ENCODE measurements at places on chromosomes 16 and 17. TPM values are rescaled to one million over a fixed set of nuclear protein-coding genes. Genes with fewer than 3 reads are reported as not detected.

DNA sequence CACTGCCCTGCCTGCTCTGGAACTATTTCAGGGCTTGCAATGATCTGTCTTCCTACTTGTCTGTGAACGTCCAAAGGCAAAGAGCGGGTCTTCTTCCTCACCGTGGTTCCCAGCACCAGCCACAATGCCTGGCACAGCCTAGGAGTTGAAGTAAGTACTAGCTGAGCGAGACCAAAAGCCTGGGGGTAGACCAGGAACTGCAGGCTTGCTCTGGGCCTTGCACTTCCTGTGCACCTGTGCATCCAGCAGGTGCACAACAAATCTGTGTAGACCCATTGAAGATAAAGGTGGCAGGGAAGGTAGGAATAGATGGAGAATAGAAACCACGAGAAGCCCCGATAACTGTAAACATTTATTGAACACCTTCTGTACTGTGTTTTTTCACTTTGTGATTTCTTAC lies 4.6 kb downstream of the FAM171A2 start:
- H3K27me3 ChIP-seq: peaks cover 23% of the 10 kb centered on the region
- H3K4me1 ChIP-seq: peaks cover 16% of the 10 kb centered on the region
- H3K4me3 ChIP-seq: no peak overlapping the region
- no peak for DNase-seq
- H3K27ac ChIP-seq: no peak overlapping the region

DNA sequence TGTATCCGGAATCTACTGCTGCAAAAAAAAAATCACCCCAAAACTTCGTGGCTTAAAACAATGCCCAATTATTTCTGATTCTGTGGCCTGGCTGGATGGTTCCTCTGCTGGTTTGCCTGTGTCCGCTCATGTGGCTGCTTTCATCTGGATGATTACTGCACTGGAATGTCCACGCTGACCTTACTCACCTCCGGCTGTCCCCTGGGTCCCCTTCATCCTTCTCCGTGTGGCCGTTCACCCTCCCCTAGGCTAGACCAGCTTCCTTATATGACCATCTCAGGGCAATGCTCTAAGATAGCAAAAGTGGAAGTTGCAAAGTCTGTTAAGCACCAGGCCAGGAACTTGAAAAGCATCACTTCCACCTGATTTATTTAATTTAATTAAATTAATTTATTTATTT lies 31.4 kb upstream of the SPNS2 start:
- no peak for DNase-seq
- H3K27ac ChIP-seq: no peak overlapping the region
- H3K27me3 ChIP-seq: no peaks in the 10 kb centered on the region
- peaks cover 5% of the 10 kb centered on the region for H3K4me1 ChIP-seq

GRCh38 chr17:4448197-4448980 lies 14.6 kb downstream of the SPNS3 start:
- peaks cover 9% of the 10 kb centered on the region for H3K4me1 ChIP-seq
- no peaks in the 10 kb centered on the region for H3K36me3 ChIP-seq
- H3K27me3 ChIP-seq: no peaks in the 10 kb centered on the region
- DNase-seq: no peak
- H3K4me3 ChIP-seq: no peak overlapping the region
- H3K27ac ChIP-seq: no peak overlapping the region

DNA sequence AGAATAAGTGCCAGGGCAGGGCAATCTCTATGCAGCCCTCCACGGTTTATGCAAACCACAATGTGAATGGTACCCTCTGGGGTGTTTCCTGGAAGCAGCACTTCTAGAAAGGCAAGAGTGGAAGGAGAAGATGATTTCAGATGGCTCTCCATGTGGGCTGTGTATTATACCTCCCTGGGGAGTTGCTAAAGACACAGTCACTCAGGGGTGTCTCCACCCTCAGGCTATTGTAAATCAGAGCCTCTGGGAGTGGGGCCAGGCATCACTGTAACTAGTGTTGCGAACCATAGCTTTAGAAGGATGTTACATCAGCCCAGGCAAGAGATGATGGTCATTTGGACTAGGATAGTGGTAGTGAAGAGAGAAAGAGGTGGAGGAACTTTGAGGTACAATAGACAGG lies 83.3 kb upstream of the ZKSCAN2 start:
- peaks cover 5% of the 10 kb centered on the region for H3K27me3 ChIP-seq
- no peaks in the 10 kb centered on the region for H3K36me3 ChIP-seq
- H3K4me1 ChIP-seq: no peaks in the 10 kb centered on the region

DNA sequence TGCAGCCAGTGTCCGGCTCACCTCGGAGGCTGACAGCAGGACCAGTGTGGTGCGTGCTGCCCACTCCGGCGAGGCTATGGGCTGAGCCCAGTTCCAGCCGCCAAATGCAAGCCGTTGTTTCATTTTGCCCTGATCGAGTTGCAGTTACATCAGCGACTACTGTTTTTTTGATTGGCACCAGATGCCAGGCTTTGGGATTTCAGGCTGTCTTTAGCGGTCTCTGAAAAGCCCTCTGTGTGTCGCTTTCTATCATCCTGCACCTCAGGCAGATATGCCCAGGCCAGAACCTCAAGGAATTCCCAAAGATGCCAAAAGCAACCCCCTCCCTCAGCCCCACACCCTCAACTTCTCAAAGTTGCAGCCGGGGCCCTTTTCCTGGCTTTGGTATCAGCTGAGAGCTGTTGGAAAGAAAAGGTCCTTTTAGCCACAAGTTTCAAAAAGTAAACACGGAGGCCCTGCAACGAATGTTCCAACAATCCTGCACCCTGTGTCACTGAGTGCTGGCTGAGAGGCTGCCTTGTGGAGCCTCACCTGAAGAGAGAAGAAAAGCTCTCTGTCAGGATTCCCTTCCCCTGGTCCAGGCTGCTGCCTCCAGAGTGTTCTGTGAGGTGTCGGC lies 58.9 kb downstream of the WWP2 start:
- H3K4me1 ChIP-seq: peaks cover 6% of the 10 kb centered on the region
- no peak overlapping the region for H3K4me3 ChIP-seq
- no peak for DNase-seq
- no peaks in the 10 kb centered on the region for H3K36me3 ChIP-seq
- peak overlapping the region; percentile 3 for H3K27ac ChIP-seq
- no peaks in the 10 kb centered on the region for H3K27me3 ChIP-seq

DNA sequence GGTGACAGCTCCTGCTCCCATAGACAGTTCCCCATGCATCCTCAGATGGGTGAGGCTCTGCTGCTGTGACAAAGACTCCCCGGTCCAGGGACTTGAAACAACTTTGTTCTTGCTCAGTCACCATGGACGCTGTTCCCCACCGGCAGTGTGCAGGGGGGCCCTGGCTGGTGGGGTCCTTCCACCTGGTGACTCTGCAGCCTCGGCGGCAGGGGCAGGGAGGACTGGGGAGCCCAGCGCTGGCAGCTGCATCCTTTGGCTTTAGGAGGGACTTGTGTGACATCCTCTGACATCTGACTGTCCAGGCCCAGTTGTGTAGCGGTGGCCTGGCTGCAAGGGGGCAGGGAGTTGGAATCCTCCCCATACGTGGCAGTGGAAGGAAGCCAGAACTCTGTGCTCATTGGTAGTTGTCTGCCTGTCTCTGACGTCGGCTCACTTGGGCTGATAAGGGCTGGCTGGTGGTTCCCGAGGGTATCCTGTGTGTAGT lies 107.3 kb downstream of the CMIP start:
- peak overlapping the region; percentile 66 for H3K27ac ChIP-seq
- H3K36me3 ChIP-seq: no peaks in the 10 kb centered on the region
- peaks cover 80% of the 10 kb centered on the region for H3K4me1 ChIP-seq
- no peaks in the 10 kb centered on the region for H3K27me3 ChIP-seq
- DNase-seq: peak; percentile 58

DNA sequence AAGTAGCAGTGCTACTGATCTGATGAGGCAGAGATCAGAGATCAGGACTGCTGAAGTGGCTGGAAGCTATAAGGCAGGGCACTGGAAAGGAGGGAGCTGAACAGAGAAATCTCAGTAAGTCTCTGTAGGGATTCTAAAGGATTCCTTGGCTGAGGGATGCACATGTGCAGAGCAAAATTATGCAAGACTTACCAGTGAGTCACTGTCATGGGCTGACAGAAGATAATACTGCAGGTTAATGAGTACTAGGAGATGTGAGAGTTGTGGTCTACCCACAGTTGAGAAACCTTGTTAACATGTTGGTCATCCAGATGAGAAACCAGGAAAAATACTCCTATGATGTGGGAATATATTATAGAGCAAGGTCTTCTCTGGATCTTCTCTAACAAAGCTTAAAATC lies 378.1 kb downstream of the HAPSTR1 start:
- no peak overlapping the region for H3K27ac ChIP-seq
- no peaks in the 10 kb centered on the region for H3K4me1 ChIP-seq
- no peak for DNase-seq
- no peak overlapping the region for H3K4me3 ChIP-seq
- no peaks in the 10 kb centered on the region for H3K27me3 ChIP-seq

GRCh38 chr16:22126037-22126558 lies 33.8 kb downstream of the VWA3A start:
- no peak overlapping the region for H3K27ac ChIP-seq
- H3K4me3 ChIP-seq: no peak overlapping the region
- no peaks in the 10 kb centered on the region for H3K36me3 ChIP-seq
- no peak for DNase-seq
- H3K4me1 ChIP-seq: no peaks in the 10 kb centered on the region

DNA sequence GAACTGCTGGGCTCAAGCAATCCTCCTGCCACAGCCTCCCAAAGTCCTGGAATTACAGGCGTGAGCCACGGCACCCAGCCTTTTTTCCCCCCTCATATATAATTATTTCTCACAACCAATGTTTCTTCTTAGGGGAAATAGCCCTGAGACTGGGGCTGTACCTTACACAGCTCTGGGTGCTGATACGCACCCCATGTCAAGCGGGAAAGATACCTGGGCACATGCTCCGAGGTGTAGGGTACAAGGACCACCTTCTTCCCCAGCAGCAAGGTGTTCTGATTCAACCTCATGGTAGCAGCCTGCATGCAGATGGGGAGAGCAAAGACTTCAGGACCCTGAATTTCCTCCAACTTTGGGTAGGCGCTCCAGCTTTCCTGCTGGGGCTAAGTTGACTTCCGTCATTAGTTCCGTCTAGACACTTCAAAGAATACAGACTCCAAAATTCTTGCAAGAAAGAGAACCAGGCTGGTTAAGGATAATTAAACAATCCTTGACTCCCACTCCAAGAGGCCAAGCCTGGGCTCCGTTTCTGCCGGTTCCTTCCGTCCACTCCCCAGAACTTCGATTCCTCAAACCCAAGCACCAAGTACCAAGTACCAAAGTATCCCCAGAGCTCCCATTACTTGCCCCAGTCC lies 619 bp downstream of the NAT9 start:
- H3K36me3 ChIP-seq: peaks cover 44% of the 10 kb centered on the region
- no peaks in the 10 kb centered on the region for H3K27me3 ChIP-seq
- no peak for DNase-seq
- H3K4me3 ChIP-seq: peak overlapping the region; percentile 67
- peak overlapping the region; percentile 87 for H3K27ac ChIP-seq
- peaks cover 25% of the 10 kb centered on the region for H3K4me1 ChIP-seq

GRCh38 chr17:81238490-81238814 lies 403 bp downstream of the TEPSIN start:
- peak overlapping the region; percentile 74 for H3K27ac ChIP-seq
- peak overlapping the region; percentile 100 for H3K4me3 ChIP-seq
- no peak for DNase-seq
- no peaks in the 10 kb centered on the region for H3K27me3 ChIP-seq

The MT1H gene
- total RNA-seq: not detected

The CCL13 gene
- total RNA-seq: 1.8 TPM

DNA sequence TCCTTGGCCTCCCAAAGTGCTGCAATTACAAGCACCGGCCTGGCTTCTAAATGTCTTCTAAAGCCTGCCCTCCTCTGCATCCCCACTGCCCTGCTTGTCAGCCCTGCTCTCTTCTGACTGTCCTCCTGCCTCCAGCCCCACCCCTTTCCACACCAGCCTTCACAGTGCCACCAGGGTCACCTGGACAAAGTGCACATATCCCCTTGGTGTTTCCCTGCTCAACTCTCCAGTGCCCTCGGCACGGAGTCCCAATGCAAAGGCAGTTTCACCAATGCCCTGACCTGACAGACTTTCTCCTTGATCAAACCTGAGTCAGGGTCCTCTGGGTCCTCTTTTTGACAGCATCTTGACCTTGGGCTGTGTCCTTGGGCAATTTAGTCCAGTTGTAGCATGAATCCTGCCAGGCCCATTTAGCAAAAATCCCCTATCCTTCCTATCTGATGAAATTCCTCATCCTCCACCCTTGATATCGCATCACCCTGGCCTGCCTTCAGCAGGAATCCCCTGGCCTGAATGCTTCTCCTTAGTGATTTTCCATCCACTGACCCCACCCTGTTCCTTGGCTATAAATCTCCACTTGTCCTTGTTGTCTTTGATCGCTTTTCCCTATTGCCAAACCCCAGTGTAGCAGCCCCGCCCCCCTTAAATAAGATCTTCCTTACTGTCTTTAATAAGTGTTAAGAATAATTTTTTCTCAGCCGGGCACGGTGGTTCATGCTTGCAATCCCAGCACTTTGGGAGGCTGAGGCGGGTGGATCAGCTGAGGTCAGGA lies 42.7 kb upstream of the ETV4 start:
- no peaks in the 10 kb centered on the region for H3K36me3 ChIP-seq
- H3K27me3 ChIP-seq: no peaks in the 10 kb centered on the region
- no peak for DNase-seq
- H3K4me3 ChIP-seq: no peak overlapping the region

GRCh38 chr16:24838554-24839266 lies 7.1 kb upstream of the SLC5A11 start:
- no peaks in the 10 kb centered on the region for H3K27me3 ChIP-seq
- H3K27ac ChIP-seq: no peak overlapping the region
- DNase-seq: no peak
- no peaks in the 10 kb centered on the region for H3K4me1 ChIP-seq
- no peaks in the 10 kb centered on the region for H3K36me3 ChIP-seq
- no peak overlapping the region for H3K4me3 ChIP-seq

The PLK1 gene
- total RNA-seq: 6.0 TPM

The PHOSPHO1 gene
- total RNA-seq: 0.22 TPM

- no peaks in the 10 kb centered on the region for H3K36me3 ChIP-seq
- DNase-seq: peak; percentile 54
- H3K27me3 ChIP-seq: no peaks in the 10 kb centered on the region
- peak overlapping the region; percentile 26 for H3K4me3 ChIP-seq
- peak overlapping the region; percentile 40 for H3K27ac ChIP-seq
These were observed 33.6 kb downstream of the ELAC2 start for GRCh38 chr17:12983991-12984884.

- peaks cover 28% of the 10 kb centered on the region for H3K4me1 ChIP-seq
- peaks cover 78% of the 10 kb centered on the region for H3K36me3 ChIP-seq
- no peak overlapping the region for H3K4me3 ChIP-seq
- H3K27ac ChIP-seq: peak overlapping the region; percentile 58
- DNase-seq: no peak
These were observed 19.3 kb upstream of the IL17C start for GRCh38 chr16:88618956-88619667.

DNA sequence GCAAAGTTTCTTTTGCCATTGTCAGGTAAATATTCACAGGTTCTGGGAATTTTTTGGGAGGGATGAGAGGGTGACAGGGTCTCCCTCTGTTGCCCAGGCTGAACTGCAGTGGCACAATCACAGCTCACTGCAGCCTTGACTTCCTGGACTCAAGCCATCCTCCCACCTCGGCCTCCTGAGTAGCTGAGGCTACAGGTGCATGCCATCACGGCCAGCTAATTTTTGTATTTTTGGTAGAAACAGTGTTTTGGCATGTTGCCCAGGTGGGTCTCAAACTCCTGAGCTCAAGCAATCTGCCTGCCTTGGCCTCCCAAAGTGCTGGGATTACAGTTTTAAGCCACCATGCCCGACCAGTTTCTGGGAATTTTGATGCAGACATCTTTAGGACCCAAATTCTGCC lies 53.0 kb downstream of the IQCK start:
- H3K4me1 ChIP-seq: no peaks in the 10 kb centered on the region
- DNase-seq: no peak
- no peaks in the 10 kb centered on the region for H3K36me3 ChIP-seq

The CCDC92B gene
- total RNA-seq: 0.28 TPM

The STAT5A gene
- total RNA-seq: 14.5 TPM

Measured in heart right ventricle (tissue), 16 donors.